ENCODE measurements at places on chromosomes 13 and 19. TPM values are rescaled to one million over a fixed set of nuclear protein-coding genes. Genes with fewer than 3 reads are reported as not detected.

NCAN gene
- 0.12 TPM for polyA plus RNA-seq

INSL3 gene
- polyA plus RNA-seq: not detected

CBARP gene
- polyA plus RNA-seq: not detected

GPC5 gene
- 0.36 TPM for polyA plus RNA-seq

AMER2 gene
- 0.07 TPM for polyA plus RNA-seq

SAE1 gene
- 90.3 TPM for polyA plus RNA-seq

IL4I1 gene
- 1.3 TPM for polyA plus RNA-seq

NAA16 gene
- polyA plus RNA-seq: 14.8 TPM

CILP2 gene
- 4.5 TPM for polyA plus RNA-seq

KLF16 gene
- polyA plus RNA-seq: 9.6 TPM

NKG7 gene
- polyA plus RNA-seq: 2.0 TPM

SYNGR4 gene
- not detected for polyA plus RNA-seq

RGL3 gene
- polyA plus RNA-seq: 0.56 TPM

ASPDH gene
- 0.40 TPM for polyA plus RNA-seq

SELENOV gene
- 0.17 TPM for polyA plus RNA-seq

GIPC3 gene
- 3.2 TPM for polyA plus RNA-seq

AP1M2 gene
- not detected for polyA plus RNA-seq

ZNF790 gene
- not detected for polyA plus RNA-seq

C13orf42 gene
- not detected for polyA plus RNA-seq

POU4F1 gene
- polyA plus RNA-seq: 13.4 TPM

KIR3DL2 gene
- polyA plus RNA-seq: not detected

TEX26 gene
- 0.41 TPM for polyA plus RNA-seq

SERTAD3 gene
- 25.4 TPM for polyA plus RNA-seq

KCNN4 gene
- polyA plus RNA-seq: 0.88 TPM

ARRDC5 gene
- not detected for polyA plus RNA-seq

TRPM4 gene
- polyA plus RNA-seq: 27.2 TPM

UBE2L5 gene
- polyA plus RNA-seq: 0.92 TPM

ZNF222 gene
- polyA plus RNA-seq: 6.5 TPM

TJP3 gene
- polyA plus RNA-seq: 1.3 TPM

PRX gene
- 6.6 TPM for polyA plus RNA-seq

ZNF844 gene
- polyA plus RNA-seq: 62.7 TPM
